Astrocyte of the cerebellum (primary cell): ENCODE measurements at places on chromosomes 1 and 21.
A peak's percentile ranks its signal among the peaks of the same experiment; 100 is the strongest.

GRCh38 chr21:17796037-17796403, 23.1 kb downstream of the C21orf91 start:
- no peak for DNase-seq

DNA sequence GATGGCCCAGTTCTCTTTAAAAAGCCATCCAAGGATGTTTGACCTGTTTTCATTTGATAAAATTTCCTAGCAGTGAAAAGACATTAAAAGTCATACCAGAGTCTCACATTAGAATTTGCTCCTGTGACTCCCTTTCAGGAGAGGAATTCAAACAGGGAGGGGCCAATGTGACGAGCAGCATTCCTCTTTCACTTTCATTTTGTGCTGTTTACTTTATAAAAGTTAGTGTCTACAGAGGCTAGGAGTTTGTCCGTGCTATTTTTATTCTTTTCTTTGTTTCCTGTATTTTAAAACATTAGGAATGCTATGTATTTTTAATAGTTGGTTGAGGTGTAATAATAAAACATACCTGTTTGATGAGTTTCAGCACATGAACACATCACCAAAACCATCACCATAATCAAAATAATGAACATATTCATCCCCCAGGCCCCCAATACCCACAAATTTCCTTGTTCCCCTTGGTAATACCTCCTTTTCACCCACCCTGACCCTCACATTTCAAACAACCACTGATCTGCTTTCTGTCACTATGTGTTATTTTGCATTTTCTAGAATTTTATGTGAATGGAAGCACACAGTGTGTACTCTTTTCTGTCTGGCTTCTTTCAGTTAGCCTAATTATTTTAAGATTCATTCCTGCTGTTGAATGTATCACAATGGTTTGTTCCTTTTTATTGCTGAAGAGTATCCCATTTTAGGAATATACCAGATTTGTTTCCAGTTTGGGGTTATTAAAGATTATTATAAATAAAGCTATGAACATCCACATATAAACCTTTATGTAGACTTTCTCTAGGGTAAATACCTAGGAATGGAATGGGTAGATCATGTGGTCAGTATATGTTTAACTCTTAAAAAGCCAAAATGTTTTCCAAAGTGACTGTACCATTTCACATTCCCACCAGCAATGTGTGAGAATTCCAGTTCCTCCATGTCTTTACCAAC, 129.5 kb downstream of the TENT5C start:
- peak; percentile 33 for DNase-seq

DNA sequence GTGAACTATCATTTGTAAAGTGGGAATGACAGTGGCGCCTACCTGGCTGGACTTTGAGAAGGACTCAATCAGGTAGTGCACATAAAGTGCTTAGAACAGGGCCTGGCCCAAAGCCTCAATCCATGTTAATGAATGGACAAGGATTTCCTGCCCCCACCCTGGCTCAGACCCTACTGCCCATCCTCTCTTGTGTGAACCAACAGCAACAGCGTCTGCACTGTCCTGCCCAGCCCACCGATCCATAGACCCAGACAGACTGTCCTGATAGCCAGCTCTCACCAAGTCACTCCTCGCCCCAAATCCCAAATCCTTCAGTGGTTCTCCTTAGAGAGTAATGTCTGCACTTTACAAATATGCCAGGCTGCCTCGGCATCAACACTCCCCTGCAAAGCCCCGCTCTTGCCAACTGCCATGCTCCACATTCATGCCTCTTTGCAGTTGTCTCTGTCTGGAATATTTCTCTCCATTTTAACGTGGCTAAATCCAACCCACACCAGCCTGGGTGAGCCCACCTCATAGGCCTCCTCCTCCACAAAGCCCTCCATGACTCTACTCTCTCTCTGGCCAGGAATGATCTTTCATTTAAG, 157.6 kb upstream of the EDN2 start:
- DNase-seq: no peak

DNA sequence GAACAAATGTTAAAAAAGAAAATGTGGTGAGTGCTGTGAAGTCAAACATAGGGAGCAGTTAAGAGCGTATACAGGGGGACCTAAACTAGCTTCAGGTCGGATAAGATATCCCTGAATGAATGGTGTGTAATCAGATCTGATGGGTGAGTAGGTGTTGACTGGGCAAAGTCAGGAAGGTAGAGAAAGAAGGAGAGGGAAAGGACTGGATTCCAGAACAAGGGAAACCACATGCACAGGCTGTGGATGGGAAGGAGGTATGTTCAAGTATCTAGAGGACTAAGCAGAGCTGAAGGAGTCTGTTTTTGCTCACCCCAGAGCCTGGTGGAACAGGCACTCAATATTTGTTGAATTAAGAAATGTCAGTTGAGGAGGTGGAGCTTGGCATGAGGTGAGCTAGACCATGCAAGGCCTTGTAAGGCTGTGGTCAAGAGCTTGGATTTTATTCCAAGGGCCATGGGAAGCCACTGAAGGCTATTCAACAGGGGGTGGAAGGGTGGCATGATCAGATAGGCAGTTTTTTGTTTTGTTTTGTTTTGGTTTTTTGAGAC, 27.4 kb downstream of the MAP7D1 start:
- DNase-seq: no peak

- no peak for DNase-seq
Measured at GRCh38 chr1:13723810-13724209, 23.8 kb downstream of the PRDM2 start.

DNA sequence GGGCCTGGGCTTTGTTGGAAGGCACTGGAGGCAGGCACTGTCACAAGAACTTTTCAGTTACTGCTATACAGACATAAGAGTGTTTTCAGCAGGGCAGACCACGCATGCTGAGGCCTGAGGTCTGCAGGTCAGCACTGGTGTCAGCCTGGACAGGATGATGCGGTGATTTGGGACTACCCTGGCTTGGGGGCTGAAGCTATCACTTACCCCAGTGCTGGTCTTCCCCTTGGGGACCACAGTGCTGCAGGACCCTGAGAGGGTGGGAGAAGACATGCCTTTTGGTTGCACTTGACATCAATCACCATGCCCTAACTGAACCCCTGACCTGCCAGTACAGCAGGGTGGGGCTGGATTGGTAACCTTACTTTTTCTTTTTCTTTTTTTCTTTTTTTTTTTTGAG, 9.2 kb downstream of the DMRTB1 start:
- no peak for DNase-seq

- no peak for DNase-seq
Measured at GRCh38 chr1:53576866-53577760, 117.9 kb downstream of the DMRTB1 start.

DNA sequence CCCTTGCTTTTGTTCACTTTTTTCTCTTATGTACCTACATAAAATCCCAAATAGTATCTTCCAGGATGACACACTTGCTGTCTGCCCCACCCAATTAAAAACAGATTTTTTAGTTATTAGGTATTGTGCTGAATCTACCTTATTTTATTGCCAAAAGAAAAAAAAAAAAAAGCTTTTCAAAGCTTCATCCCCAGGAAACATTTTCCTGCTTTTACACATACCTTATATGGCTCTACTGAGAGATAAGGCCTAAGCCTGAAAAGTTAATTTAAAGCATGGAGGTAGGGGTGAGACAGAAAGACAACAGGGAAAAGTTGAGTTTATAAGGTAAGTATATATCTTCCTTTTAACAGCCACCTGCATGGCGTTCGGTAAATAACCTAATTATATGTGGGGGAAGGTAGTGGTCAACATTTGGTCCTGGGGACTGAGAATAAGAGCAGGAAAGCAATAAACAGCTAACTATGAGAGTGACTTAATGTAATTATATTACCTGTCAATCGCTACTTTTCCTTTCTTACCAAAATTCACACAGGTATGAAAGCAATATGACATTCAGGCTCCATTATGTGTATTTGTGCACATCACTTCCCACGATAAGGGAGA, 54.6 kb upstream of the BOLA1 start:
- DNase-seq: no peak

DNA sequence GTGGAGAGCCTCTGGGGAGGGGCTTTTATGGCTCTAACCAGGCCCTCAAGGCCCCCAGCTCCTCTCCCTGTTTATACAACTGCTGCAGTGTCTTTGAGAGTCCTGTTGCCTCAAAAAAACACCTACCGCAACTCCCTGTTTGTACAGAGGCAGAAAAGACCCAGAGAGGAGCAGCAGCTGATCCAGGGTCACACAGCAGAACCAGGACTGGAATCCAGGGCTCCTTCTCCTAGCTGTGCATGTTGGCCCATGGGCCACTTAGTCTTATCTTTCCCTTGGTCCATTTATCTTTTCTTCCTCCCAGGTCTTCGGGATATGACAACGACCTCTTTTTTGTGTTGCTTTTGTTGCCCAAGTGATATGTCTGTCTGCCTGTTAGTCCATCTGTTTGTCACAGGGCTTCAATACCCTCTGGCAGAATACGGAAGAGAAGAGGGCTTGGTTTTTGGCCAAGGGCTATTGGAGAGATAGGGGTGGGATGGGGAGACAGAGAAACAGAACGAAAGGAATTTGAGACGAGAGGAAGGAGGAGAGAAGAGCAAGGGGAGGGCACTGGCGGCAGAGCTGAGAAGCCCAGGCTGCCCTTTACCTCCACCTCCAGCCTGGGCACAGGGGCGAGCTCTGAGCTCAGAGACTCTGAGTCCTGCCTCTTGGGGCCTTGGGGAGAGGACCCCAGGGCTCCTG, 33.5 kb upstream of the WASF2 start:
- DNase-seq: no peak

DNA sequence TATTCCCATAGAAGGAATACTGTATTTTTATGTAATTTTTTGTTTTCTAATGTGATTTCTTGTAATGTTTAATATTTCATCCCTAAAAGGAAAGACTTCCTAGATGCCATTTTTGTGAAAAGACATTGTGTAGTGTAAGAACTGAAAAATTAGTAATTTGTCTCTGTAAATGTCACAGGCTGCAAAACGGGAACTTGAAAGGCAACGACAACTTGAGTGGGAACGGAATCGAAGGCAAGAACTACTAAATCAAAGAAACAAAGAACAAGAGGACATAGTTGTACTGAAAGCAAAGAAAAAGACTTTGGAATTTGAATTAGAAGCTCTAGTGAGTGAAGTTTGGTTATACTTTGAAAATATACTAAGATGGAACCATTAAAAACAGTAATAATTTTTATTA, 132.2 kb downstream of the ITSN1 start:
- no peak for DNase-seq
